ENCODE measurements at places on chromosomes 16 and 17. TPM values are rescaled to one million over a fixed set of nuclear protein-coding genes. Genes with fewer than 3 reads are reported as not detected.

DNA sequence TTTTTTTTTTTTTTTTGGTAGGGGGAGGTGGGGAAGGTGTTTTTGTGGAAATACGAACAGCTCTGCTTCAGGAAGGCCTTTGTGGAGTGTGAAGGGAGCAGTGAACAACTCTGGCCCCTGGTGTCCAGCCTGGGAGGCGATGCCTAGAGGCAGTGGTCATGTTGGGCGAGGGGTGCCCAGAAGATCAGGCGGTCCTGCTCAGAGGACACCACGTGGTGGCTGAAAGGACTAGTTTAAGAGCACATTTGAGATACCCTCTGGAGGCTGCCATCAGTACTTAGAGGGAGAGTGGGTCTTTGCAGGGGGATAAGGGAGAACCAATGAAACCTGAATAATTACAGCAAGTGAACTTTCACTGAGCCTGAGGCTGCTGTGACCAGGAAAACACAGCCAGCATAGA, 40.1 kb upstream of the RHOT1 start:
- DNase-seq: no peak

The SHISA9 gene
- 0.03 TPM for total RNA-seq

DNA sequence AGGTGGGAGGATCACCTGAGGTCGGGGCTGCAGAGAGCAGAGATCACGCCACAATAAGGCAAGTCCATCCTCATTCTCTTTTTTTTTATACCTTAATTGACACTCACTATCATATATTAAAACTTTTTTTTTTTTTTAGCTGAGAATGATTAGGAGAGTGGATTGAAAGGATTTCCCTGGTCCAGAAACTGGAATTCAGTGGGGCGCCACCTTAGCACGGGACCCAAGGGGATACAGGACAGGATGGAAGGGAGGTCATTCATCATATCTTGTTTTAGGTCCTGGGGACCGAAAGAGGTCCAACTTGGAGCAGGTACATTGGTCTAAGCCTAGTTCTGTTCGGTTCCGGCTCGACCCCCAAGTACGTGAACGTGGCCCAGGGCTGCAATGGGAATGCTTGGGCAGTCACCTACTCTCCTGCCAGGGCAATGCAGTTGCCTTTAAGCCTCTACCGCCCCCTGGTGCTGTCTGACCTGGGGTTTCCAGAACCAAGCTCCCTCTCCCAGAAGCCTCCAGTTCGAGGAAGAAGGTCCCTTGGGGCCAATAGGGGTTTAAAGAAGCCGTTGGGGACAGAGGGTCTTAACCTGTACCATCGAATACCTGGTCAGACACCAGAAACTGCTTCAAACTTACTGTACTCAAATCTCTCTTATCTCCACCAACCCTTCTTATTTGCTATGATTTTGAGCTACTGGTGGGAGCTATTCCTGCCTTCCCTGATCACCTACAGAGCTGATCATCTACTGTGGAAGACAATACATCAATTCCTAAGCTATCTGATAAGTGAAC, 19.9 kb upstream of the GPATCH8 start:
- peak; percentile 71 for DNase-seq

- DNase-seq: no peak
Measured at GRCh38 chr17:42684929-42685556, 2.7 kb downstream of the CNTNAP1 start.

DNA sequence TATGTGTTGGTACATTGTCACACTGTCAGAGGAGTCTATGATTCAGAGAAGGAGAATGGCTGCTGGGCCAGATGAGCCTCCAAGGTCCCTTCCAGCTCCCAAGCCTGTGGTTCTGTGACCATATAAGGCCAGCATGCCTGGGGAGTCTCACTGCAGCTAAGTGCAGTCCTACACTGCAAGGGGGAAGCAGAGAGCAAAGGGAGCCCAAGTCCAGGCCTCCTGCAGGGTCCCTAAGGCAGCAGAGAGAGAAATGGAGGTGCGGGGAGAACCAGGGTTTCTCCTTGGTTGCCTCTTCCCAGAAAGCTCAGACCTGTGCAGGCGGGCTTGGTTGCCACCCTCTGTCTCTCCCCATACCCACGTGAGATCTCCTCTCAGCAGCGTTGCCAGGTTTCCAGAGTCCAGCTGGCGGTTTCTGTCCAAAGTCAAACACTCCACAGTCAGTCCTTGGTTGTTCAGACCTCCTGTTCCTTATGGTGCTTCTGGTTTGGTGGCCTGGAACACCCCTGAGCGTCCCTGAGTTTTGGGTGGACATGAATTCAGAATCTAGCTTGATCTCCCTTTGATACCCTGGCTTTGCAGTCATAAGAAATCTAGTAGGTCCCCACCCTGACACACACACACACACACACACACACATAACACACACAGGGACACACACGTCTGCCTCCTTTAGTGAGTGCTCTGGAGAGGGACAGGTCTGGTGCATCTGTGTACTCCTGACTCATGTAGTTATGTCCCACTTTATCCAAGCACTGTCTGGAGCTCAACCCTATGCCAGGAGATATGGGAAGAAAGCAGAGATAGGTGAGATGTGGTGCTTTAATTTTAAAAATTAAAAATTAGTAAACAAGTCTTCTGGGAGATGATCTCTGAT, 78.8 kb downstream of the GNAO1 start:
- no peak for DNase-seq

DNA sequence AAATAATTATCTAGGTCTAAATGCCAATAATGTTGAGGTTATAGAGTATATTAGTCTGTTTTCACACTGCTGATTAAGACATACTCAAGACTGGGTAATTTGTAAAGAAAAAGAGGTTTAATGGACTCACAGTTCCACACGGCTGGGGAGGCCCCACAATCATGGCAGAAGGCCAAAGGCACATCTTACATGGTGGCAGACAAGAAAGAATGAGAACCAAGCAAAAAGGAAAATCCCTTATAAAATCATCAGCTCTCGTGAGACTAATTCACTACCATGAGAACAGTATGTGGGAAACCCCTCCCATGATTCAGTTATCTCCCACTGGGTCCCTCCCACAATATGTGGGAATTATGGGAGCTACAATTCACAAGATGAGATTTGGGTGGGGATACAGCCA, 2.9 kb upstream of the KATNB1 start:
- DNase-seq: no peak

The MAPT gene
- total RNA-seq: 1.8 TPM

DNA sequence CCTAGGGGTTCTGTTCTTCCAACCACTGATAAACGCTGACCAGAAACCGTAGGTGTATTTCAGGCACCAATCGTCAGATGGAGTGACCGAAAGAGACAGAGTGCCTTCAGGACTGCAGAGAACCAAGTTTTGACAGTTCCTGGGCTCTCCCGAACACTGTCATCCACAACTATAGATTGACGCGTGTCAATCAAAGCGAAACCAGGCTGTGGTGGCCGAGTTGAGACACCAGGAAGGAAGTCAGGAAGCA, 11.9 kb upstream of the AURKB start:
- DNase-seq: no peak

The TAC4 gene
- total RNA-seq: not detected

The ST6GALNAC2 gene
- not detected for total RNA-seq

Data from SJCRH30 (cell line).